ENCODE measurements at places on chromosomes 3 and 15. TPM values are rescaled to one million over a fixed set of nuclear protein-coding genes. Genes with fewer than 3 reads are reported as not detected.

The FSIP1 gene
- total RNA-seq = 2.1 TPM

The CAND2 gene
- 16.5 TPM for total RNA-seq

GRCh38 chr3:154218728-154219127 is 97.5 kb downstream of the ARHGEF26 start:
- peaks cover 12% of the 10 kb centered on the region for H3K36me3 ChIP-seq
- H3K4me3 ChIP-seq = no peak overlapping the region
- H3K27me3 ChIP-seq = no peaks in the 10 kb centered on the region
- DNase-seq = no peak
- H3K27ac ChIP-seq = no peak overlapping the region

- no peak overlapping the region for H3K4me3 ChIP-seq
- no peaks in the 10 kb centered on the region for H3K4me1 ChIP-seq
- no peaks in the 10 kb centered on the region for H3K36me3 ChIP-seq
- no peak overlapping the region for H3K27ac ChIP-seq
Observed at GRCh38 chr15:25838191-25838870, 24.8 kb downstream of the ATP10A start.

DNA sequence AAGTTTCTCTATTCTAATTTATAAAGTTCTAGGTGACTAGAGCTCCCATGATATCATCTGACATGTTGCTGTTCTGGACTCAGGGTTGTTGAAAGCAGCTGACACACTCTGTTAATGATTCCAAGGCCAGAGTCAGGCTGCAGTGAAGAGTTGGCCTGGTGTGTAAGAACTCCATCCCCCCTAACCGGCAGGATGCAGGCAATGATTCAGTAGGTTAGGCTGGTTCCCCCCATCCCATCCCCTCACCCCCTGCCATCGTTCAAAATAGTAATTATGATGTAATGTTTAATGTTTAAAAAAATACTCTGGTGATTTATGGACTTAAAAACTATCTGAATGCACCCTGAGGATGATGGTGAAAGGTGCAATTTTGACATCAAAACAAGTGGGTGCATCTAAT is 4.6 kb upstream of the TRIM71 start:
- H3K36me3 ChIP-seq = no peaks in the 10 kb centered on the region
- no peak for DNase-seq
- H3K4me3 ChIP-seq = no peak overlapping the region
- peak overlapping the region; percentile 28 for H3K27ac ChIP-seq
- H3K27me3 ChIP-seq = no peaks in the 10 kb centered on the region

The PCSK6 gene
- total RNA-seq = 6.7 TPM

DNA sequence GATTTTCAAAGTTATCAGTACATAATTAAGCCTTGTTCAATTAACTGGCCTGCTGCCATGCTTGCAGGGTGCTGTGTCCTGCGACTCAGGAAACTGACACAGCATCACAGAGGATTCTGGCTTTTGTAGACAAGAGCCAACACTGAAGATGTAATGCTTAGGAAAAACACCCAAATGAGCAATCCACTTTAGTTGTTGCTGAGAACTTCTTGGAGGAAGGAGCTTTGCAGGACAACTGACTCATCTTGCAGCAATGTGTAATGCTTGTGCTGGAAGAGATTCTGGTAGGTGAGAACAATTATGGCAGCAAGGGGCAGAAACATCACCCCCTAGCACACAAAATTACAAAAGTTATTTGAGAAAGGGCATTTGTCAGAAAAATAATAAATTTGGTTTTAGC is 67.6 kb downstream of the NLGN1 start:
- H3K36me3 ChIP-seq = no peaks in the 10 kb centered on the region
- no peak overlapping the region for H3K27ac ChIP-seq
- H3K4me1 ChIP-seq = peaks cover 2% of the 10 kb centered on the region
- DNase-seq = no peak
- no peaks in the 10 kb centered on the region for H3K27me3 ChIP-seq
- H3K4me3 ChIP-seq = no peak overlapping the region

The CMTM8 gene
- total RNA-seq = 24.5 TPM

DNA sequence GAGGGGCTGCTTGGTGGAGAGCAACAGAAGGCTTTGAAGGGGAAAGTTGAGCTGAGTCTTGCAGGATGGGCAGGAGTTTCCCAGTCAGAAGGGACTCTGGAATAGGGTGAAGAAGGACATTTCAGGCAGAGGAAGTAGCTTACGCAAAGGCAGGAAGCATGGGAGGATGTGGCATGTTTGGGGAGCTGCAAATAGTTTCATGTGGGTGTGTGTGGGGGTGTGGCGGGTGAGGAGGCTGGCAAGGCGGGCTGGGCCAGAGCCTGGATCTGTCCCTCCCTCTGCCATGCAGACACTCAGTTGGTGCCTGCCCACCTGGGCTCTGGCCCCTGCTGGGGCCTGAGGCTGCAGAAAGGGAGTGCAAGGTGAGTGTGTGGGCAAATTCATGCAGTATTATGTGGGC is 10.4 kb downstream of the TEX264 start:
- no peaks in the 10 kb centered on the region for H3K4me1 ChIP-seq
- H3K27ac ChIP-seq = no peak overlapping the region
- H3K36me3 ChIP-seq = no peaks in the 10 kb centered on the region
- H3K4me3 ChIP-seq = no peak overlapping the region
- no peaks in the 10 kb centered on the region for H3K27me3 ChIP-seq

DNA sequence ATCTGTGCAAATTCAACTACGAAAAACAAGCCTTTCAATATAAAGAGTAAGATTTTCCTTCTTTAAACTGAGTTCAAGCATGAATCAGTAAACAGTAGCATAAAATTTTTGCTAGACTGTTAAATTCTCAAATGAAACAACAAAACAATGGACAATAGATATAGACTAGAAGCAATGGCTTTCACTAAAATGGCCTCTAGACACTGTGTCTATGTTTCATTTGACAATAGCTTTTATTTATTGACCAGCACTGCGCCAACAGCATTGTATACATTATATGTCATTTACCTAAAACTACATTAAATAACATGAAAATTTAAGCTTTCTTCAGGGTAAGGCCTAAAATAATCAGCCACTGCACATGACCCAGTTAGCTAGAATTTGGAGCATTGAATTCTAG is 148.5 kb downstream of the DUT start:
- H3K27me3 ChIP-seq = no peaks in the 10 kb centered on the region
- DNase-seq = no peak
- no peak overlapping the region for H3K4me3 ChIP-seq
- no peaks in the 10 kb centered on the region for H3K36me3 ChIP-seq

The ARRDC4 gene
- total RNA-seq = 6.9 TPM

The ESYT3 gene
- 7.4 TPM for total RNA-seq

GRCh38 chr3:177906126-177906511 is 630.1 kb upstream of the KCNMB2 start:
- H3K27me3 ChIP-seq = no peaks in the 10 kb centered on the region
- peak; percentile 27 for DNase-seq
- H3K4me1 ChIP-seq = peaks cover 7% of the 10 kb centered on the region
- peak overlapping the region; percentile 60 for H3K27ac ChIP-seq

- H3K36me3 ChIP-seq = no peaks in the 10 kb centered on the region
- H3K4me1 ChIP-seq = no peaks in the 10 kb centered on the region
- no peak overlapping the region for H3K27ac ChIP-seq
Observed at GRCh38 chr15:85986741-85987140, 92.9 kb upstream of the AGBL1 start.

DNA sequence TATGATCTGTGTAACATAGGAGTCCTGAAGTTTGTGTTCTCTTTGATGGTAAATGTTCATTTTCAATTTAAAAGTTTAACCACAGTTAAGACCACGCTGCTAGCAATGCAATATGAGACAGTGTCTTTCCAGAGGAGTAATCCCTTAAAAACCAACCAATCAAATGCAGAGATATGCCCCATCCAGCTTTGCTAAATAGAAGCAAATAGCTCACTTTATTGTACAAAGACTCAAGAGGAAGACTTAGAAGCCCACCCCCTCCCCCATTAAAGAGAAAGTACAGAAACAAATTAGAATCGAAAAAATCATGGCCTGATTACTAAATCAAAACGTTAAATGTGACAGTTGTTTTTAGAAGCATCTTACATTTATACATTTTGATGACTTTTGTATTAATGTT is 2.1 kb upstream of the ANP32A start:
- H3K27ac ChIP-seq = no peak overlapping the region
- peaks cover 65% of the 10 kb centered on the region for H3K27me3 ChIP-seq
- no peak overlapping the region for H3K4me3 ChIP-seq
- no peaks in the 10 kb centered on the region for H3K36me3 ChIP-seq
- DNase-seq = no peak
- peaks cover 21% of the 10 kb centered on the region for H3K4me1 ChIP-seq

GRCh38 chr15:90046911-90047392 is 45.8 kb downstream of the ZNF710 start:
- no peaks in the 10 kb centered on the region for H3K36me3 ChIP-seq
- no peaks in the 10 kb centered on the region for H3K4me1 ChIP-seq
- no peak for DNase-seq
- no peak overlapping the region for H3K27ac ChIP-seq
- no peak overlapping the region for H3K4me3 ChIP-seq

- peaks cover 4% of the 10 kb centered on the region for H3K36me3 ChIP-seq
- no peaks in the 10 kb centered on the region for H3K27me3 ChIP-seq
- DNase-seq = no peak
Observed at GRCh38 chr3:194532591-194532990, 45.8 kb upstream of the ATP13A3 start.

DNA sequence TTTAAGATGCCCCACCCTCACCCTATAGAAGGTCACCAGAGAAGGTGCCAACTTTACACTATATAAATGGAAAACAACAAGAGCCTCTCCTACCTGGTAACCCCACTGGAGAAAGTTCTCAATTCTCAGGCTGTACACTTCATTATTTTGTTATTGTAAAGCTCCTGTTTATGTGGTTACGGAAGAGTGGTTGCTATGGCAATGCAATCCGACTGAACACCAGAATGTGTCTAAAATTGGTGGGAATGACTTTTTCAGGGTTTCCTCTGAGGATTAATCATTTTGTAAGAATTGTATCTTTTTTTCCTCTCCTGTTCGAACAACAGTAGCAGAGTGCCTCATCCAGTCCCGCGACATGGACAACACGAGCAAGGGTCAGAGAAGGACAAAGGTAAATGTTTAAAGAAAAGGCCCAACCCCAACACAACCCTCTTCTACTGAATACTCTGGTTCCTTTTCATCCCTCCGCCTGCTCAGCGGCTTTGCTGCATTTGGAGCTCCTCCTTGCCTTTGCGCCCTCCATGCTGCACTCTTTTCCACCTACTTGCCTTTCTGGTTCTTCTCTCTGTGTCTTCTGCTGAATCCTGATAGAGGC is 45.3 kb downstream of the DGKG start:
- H3K27ac ChIP-seq = no peak overlapping the region
- no peak overlapping the region for H3K4me3 ChIP-seq
- H3K36me3 ChIP-seq = no peaks in the 10 kb centered on the region
- H3K27me3 ChIP-seq = no peaks in the 10 kb centered on the region
- no peak for DNase-seq
- no peaks in the 10 kb centered on the region for H3K4me1 ChIP-seq

DNA sequence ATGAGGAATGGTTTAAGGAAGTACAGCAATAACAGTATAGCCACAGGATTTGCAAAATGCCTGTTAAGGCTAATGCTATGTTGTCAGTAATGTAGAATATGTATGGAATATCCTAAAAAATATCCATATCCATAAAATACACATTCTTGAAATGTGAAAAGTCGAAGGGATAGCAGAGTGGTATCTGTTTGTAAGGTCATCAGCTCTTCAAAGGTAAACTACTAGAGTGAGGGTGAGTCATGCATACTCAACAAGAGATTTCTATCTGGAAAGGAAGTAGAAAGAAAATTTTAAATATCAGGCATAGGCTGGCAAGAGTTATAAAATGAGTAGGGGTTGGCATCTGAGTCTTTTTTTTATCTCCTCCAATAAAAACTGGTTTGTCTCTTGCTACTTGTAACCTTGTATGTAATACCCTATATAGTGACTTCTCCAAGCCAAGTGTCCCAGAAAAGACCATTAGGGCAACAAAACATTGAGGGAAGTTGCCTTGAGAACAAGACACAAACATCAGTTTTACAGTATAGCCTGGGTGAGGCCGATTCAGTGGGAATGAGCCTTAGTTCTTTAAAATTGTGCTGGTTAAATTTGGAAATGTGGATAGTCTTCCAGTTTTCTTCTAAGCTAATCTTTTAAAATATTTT is 103.1 kb downstream of the SPATA16 start:
- no peaks in the 10 kb centered on the region for H3K4me1 ChIP-seq
- H3K27me3 ChIP-seq = no peaks in the 10 kb centered on the region
- no peaks in the 10 kb centered on the region for H3K36me3 ChIP-seq

All from GM23338 (cell line).